ENCODE measurements at places on chromosomes 1 and 21. TPM values are rescaled to one million over a fixed set of nuclear protein-coding genes. Genes with fewer than 3 reads are reported as not detected.

BGLAP gene
- not detected for total RNA-seq

KIRREL1 gene
- 8.1 TPM for total RNA-seq

- DNase-seq: no peak
- H3K4me3 ChIP-seq: peak overlapping the region; percentile 75
- H3K27ac ChIP-seq: peak overlapping the region; percentile 76
- peaks cover 60% of the 10 kb centered on the region for H3K4me1 ChIP-seq
Observed at GRCh38 chr1:50270926-50271325, 152.3 kb downstream of the DMRTA2 start.

DNA sequence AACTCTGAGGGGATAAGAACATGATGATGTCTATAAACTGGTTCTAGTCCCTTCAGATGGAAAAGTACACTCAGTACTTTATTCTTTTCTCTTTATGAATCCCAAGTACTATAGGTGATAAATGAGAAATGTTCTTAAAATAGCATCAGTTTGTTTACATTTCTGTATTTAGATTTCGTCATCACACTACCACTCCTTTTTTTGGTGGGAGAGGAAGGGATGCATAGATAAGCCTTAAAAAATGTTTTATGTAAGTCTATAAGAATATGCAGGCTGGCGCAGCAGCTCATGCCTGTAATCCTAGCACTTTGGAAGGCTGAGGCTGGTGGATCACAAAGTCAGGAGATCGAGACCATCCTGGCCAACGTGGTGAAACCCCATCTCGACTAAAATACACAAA lies 144.8 kb downstream of the USP25 start:
- DNase-seq: no peak
- no peak overlapping the region for H3K27ac ChIP-seq
- H3K4me1 ChIP-seq: no peaks in the 10 kb centered on the region
- no peak overlapping the region for H3K4me3 ChIP-seq
- no peaks in the 10 kb centered on the region for H3K36me3 ChIP-seq

- no peak for DNase-seq
- no peaks in the 10 kb centered on the region for H3K27me3 ChIP-seq
- H3K4me1 ChIP-seq: no peaks in the 10 kb centered on the region
- no peak overlapping the region for H3K27ac ChIP-seq
- no peak overlapping the region for H3K4me3 ChIP-seq
Observed at GRCh38 chr1:60612790-60613189, 469.6 kb upstream of the NFIA start.

- no peak overlapping the region for H3K27ac ChIP-seq
- peaks cover 9% of the 10 kb centered on the region for H3K4me1 ChIP-seq
- DNase-seq: no peak
Observed at GRCh38 chr1:115077286-115077983, 11.9 kb downstream of the TSPAN2 start.

CASZ1 gene
- 18.3 TPM for total RNA-seq

DNA sequence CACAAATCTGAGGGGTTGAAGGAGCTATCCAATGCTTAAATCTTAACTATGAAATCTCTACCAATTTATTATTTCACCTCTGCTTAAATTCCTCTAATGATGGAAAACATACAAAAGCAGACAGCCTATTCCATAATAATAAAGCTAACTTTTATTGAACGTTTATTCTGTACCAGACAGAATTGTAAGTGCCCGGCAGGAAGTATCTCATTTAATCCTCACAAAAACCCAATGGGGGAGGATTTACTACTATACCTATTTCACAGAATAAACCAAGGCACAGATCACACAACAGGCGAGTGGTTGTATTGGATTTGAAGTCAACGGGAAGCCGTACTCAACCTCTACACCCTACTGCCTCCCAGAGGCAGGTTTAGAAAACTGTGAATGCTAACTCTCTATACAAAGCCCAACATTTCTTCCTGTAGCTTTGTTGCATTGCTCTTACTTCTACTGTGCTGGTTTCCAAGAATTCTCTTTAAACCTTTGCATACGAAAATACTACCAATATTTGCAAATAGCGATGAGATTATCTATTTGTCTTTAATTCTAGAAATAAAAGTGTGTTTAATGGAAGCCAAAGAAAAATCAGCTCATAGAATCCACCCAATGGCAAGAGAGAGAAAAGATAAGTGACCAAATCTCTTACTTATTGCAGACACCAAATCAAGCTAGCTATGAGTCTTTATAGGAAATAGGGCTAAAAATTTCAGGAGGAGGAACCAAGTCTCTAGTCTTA lies 33.5 kb upstream of the C1orf53 start:
- no peak overlapping the region for H3K27ac ChIP-seq
- no peak for DNase-seq
- H3K36me3 ChIP-seq: peaks cover 6% of the 10 kb centered on the region
- peaks cover 15% of the 10 kb centered on the region for H3K4me1 ChIP-seq
- H3K4me3 ChIP-seq: no peak overlapping the region

- no peak overlapping the region for H3K27ac ChIP-seq
- no peaks in the 10 kb centered on the region for H3K27me3 ChIP-seq
- peaks cover 7% of the 10 kb centered on the region for H3K4me1 ChIP-seq
- no peak for DNase-seq
Observed at GRCh38 chr1:104132382-104132973, 382.8 kb downstream of the AMY1C start.

All from glutamatergic neuron (in vitro differentiated cells).